ENCODE measurements at places on chromosomes 12 and 14.

DNA sequence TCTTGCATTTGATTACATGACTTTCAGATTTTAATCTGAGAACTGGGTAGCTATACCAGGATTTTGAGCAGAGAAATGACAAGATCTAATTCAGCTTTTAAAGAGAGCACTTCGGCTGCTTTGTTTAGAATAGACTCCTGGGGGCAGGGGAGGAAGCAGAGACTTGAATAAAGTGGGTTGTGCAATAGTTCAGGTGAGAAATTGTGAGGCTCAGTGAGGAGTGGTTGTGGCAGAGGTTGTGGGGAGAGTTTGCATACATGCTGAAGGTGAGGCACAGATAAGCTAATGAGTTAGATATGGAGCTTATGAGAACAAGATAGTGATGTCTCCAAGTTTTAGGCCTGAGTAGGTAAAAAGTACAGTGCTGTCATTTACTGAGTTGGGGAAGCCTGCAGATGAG, 281.4 kb downstream of the FLRT2 start:
- no peak for DNase-seq

DNA sequence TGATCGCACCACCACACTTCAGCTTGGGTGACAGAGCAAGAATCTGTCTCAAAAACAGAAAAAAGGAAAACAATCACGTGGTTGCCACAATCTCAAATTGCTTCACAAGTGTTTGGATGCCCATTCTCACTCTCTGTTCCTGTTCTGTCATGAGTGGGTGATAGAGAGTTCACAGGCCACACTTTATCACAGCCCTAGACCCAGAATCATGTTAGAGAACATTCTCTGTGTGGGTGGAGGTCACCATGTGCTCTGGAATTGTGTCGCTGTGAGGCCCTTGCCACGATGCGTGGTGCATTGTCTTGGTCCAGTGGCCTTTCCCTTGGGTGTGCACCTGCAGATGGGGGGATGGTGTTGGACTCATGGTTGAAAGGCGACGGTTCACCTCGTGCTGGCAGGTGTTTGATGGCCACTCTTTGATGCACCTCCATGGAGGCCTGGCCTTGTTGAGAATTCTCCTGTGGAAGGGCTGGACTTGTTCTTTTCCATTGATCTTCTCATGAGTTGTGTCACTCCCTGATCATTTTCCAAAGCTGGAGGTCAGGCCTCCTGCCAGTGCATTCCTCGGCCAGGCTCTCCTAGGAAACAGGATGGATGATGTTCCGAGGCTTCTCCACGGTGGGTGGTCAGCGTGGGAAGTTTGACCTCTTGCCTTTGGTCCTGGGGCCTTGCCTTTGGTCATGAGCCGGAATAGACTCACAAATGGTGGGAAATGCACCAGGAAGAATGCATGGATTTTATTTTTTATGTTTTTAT, 91.9 kb downstream of the SLC24A4 start:
- DNase-seq, result peak; percentile 47

DNA sequence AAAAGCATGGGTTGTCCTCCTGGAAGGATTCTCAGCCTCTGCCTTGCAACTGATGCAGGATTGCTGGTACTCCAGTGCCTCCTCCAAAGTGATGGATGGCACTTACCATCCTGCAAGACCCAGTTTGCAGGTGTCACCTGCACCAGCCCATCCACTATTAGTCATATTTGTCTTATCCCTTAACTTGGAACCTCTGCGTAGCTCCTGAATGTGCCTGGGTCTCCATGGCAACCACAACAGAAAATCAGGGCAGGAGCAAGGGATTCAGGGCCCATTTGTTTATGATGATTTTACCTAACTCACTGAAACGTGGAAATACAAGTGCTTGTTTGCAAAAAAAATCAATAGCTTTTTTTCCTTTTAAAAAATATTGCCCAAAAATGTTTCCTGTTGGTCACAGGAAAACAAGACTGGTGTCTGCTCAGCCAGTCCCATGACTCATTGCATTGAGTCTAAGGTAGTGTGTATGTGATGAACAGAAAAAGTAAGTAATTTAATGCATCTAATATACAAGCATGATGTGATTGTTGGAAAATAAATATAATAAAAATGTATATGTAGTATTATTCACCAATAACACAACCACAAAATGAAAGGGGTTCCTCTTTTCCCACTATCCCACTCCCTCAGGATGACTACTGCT, 1196.3 kb upstream of the TMEM132C start:
- no peak for DNase-seq

DNA sequence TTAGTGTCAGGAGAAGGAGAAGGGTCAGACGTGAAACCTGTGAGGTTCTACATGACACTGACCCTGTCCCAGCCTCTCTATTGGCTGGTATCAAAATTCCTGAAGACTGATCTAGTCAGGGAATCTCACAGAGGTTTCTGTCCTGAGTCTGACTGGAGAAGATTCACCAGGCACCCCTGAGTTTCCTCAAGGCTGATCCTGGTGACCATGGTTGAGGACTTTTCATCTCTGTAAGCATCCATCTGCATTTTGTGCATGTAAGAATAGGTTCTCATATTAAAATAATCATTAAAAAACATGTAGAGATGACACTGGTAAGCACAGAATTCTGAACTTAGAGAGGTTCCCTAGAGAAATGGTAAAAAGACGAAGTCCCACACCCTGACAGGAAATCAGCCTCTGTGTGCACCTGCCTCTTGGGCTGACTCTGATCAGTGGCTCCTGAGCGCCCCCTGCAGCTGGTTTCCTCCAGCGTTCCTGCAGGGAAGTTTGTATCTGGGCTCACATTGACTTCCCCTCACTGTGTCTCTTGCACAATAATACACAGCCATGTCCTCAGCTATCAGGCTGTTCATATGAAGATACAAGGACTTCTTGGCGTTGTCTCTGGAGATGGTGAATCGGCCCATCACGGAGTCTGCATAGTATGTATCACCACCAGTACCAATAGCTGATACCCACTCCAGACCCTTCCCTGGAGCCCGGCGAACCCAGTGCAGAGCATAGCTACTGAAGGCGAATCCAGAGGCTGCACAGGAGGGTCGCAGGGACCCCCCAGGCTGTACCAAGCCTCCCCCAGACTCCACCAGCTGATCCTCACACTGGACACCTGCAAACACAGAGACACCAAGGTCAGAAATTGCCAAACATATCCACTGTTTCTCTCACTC, 991.9 kb downstream of the TMEM121 start:
- peak; percentile 86 for DNase-seq

- no peak for DNase-seq
These were observed 145.5 kb downstream of the PRKCH start for GRCh38 chr14:61466905-61467280.

DNA sequence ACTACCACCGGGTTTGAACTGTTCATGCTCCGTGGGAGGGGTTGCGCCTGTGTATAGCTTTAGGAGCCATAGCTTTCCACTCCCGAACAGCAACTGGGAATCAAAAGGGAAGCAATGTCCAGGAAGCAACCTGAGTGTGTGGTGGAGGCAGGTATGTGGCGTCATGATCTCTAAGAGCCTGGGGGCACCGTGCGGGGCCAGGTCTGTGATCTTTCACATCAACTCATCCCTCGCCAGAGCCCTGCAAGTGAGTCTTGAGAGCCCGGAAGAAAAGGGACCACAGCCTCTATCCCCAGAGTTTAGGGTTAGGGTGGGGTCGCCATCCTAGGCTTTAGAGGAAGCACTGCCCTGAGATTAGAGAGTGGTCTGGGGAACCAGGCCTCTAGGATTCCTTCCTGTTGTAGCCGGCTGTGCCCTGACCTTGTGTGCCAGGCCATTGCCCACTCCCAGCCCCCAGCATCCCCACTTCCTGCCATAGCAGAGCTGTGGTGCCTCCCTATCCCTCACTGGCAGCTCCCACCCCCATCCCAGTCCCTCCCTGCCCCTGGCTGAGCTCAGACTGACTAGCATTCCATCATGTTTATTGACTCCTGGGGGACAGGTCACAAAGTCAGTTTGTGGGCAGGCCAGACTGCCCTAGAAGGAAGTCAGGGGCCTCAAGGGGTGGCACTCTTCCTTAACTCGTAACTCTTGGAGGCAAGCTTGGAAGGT, 745 bp upstream of the ADCY4 start:
- DNase-seq, result no peak

- DNase-seq, result peak; percentile 24
These were observed 65.1 kb downstream of the KTN1 start for GRCh38 chr14:55645145-55645544.

DNA sequence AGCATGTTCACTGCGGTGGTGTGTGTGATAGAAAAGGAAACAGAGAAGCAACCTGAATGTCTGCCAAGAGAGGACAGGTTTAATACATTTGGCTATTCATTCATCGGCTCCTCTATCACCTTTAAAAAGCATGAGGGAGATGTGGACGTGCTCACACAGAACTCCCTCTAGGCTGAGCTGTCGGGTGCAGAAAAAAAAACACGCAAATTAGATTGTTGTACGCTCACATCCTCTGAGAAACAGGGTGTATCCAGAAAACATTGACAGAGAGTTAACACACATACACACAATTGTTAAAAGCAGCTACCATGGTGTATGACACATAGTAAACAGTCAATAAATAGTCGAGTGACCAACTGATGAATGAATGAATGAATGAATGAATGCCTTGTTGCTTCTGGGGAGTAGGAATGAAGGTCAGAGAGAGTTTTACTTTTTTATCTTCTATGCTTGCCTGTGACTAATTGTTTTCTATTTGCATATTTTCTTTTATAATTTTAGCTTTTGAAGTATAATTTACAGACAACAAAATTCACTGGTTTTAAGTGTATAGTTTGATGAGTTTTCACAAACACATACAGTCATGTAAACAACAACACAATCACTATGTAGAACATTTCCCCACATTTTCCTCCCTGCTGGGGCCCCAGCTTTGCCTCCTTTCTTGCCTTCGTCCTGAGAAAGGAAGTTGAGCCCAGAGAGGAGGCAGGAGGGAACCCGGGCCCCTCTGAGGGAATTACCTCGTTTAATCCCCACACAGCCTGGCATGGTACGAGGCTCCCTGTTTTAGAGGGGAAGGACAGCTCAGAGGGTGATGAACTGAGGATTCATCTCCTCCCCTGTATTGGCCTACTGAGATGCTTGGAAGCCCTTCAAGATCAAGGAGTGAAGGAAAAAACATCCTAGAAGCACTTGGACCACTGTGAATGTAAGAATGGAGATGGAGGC, 19.7 kb upstream of the FAM222A start:
- DNase-seq, result no peak

GRCh38 chr14:37034410-37035285, 137.8 kb downstream of the SLC25A21 start:
- no peak for DNase-seq

- no peak for DNase-seq
These were observed 7.9 kb upstream of the TINF2 start for GRCh38 chr14:24250354-24250753.

DNA sequence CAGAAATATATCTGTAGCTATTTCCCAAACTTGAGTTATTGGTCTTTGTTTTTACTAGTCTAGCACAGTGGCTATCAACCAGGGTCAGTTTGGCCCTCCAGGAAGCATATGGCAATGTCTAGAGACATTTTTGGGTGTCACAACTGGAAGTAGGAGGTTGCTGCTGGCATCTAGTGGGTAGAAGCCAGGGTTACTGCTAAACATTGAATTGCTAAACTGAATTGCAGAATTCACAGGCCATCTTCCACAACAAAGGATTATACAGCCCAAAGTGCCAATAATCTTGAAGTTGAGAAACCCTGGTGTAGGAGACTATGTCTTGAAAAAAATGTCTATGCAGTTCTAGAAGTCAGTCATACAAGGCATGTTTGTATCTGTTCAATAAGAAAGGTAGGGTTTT, 27.7 kb downstream of the ARHGAP5 start:
- no peak for DNase-seq

DNA sequence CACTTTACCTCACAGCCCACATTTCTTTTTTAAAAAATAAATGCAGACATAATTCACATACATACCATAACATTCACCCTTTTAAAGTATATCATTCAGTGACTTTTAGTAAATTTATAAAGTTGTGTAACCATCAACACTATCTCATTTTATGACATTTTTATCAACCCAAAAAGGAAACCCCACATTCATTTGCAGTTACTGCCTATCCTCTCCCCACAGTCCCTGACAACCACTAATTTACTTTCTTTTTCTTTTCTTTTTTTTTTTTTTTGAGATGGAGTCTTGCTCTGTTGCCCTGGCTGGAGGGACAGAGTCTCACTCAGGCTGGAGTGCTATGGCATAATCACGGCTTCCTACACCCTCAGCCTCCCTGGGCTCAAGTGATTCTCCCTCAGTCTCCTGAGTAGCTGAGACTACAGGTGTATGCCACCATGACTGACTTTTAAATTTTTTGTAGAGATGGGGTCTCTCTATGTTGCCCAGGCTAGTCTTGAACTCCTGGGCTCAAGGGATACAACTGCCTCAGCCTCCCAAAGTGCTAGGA, 1.5 kb upstream of the EP400 start:
- DNase-seq, result no peak

GRCh38 chr12:54716261-54716660, 68.1 kb upstream of the DCD start:
- DNase-seq, result peak; percentile 68

DNA sequence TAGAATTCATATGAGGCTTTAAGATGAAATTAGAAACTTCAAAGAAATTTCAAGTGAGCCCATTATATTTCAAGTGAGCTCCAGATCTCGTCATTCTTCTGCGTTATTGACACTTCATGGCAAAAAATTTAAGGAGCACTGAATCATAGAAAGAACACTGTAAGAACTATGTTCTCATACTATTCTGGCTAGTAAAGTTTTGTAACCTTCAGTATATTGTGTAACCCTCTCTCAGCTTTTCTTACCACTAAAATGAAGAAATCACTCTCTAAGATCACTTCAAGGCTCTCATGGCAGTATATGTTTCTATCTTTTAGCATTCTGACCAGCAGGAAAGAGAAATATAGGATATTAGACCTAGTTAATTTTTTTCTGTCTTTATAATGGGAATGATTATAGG, 6.3 kb downstream of the GPHN start:
- DNase-seq, result peak; percentile 41

GRCh38 chr14:30283822-30284446, 275.0 kb upstream of the G2E3 start:
- DNase-seq, result peak; percentile 45

GRCh38 chr12:67928621-67929383, 60.4 kb upstream of the IFNG-AS1 start:
- no peak for DNase-seq

GRCh38 chr12:67773896-67774295, 125.4 kb downstream of the DYRK2 start:
- DNase-seq, result no peak

- peak; percentile 2 for DNase-seq
These were observed 200.2 kb upstream of the RBM19 start for GRCh38 chr12:114166362-114166761.

DNA sequence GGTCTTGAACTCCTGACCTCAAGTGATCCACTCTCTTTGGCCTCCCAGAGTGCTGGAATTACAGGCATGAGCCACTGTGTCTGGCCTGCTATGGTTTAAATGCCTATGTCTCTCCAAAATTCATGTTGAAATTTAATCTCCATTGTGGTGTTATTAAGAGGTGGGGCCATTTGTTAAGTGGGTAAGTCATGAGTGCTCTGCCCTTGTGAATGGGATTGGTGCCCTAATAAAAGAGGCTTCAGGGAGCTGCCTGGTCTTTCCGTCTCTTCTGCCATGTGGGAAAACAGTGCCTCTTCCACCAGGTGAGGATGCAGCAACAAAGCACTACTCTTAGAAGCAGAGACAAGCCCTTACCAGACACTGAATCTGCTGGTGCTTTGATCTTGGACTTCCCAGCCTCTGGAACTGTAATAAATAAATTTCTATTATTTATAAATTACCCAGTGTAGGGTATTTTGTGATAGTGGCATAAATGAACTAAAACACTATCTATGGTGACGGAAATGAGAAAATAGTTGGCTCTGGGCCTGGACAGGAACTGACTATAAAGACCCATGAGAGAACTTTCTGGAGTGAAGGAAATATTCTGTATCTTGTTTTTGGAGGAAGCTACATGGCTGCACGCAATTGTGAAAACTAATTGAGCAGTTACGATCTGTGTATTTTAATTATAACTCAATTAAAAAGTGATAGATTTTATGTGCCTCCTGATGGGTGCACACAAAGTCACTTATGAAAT, 12.1 kb upstream of the ATP23 start:
- DNase-seq, result no peak
